ENCODE measurements at places on chromosomes 6 and 20. TPM values are rescaled to one million over a fixed set of nuclear protein-coding genes. Genes with fewer than 3 reads are reported as not detected.

- DNase-seq: no peak
Measured at GRCh38 chr6:12882761-12883290, 166.3 kb downstream of the PHACTR1 start.

TULP1 gene
- not detected for total RNA-seq

- DNase-seq: no peak
Measured at GRCh38 chr20:14915356-14915755, 577.9 kb upstream of the FLRT3 start.

GRCh38 chr20:23641936-23642751, 4.4 kb upstream of the CST3 start:
- no peak for DNase-seq

- DNase-seq: no peak
Measured at GRCh38 chr20:34368547-34368946, 5.5 kb downstream of the ITCH start.

FNDC11 gene
- total RNA-seq: not detected

DDO gene
- 4.7 TPM for total RNA-seq

ADGB gene
- not detected for total RNA-seq

GMNN gene
- total RNA-seq: 7.8 TPM

GRCh38 chr20:3994125-3994524, 21.2 kb downstream of the RNF24 start:
- DNase-seq: no peak

DNA sequence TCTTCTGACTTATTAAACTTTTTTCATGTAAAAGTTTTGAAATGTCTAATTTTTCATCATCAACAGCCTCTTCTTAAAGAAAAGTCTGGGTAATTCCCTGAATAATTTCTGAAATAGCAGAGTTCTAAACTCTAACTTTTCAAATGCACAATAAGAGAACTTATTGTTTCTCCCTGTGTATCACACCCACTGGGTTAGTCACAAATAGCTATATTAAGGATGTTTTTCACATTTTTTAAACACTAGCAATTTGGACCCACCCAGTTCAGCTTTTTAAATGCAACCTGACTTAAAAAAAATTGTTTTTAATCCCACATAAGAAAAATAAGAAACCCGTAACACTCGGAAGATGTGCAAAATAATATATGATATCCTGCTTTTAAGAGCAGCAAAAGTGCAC, 61.4 kb upstream of the UTRN start:
- no peak for DNase-seq

FNDC1 gene
- total RNA-seq: 0.66 TPM

DNA sequence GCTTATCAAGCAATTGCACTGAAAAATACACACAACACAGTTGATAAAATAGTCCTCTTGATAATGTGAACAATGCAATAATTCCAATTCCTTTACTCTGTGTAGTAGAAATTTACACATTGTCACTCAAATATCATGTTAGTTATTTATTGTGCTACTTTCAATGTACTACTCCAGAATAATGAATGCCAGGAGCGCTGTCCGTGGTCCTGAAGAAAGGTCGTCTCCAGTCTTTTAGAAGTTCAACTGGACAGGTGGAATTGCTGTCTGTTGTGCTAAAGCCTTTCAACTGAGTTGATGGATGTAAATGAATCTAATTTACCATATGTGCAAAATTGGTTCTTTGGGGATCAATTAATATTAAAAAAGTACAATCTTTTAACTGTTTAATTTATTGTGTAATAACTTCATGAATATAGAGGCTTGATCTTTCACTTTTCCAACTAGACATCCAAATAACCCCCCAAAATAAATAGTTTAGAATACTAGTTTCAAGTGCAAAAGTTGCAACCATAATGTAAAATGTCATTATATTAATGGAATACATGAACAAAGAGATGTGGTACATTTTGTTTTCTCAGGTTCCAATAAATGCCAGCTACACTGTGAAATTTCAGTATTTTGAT, 3.2 kb downstream of the GRIK2 start:
- peak; percentile 58 for DNase-seq

FAM135A gene
- 12.5 TPM for total RNA-seq

- no peak for DNase-seq
Measured at GRCh38 chr20:1209447-1210387, 6.5 kb downstream of the C20orf202 start.

GRCh38 chr20:848193-848592, 14.7 kb downstream of the FAM110A start:
- no peak for DNase-seq

- no peak for DNase-seq
Measured at GRCh38 chr20:10781526-10781925, 107.7 kb upstream of the JAG1 start.

DNA sequence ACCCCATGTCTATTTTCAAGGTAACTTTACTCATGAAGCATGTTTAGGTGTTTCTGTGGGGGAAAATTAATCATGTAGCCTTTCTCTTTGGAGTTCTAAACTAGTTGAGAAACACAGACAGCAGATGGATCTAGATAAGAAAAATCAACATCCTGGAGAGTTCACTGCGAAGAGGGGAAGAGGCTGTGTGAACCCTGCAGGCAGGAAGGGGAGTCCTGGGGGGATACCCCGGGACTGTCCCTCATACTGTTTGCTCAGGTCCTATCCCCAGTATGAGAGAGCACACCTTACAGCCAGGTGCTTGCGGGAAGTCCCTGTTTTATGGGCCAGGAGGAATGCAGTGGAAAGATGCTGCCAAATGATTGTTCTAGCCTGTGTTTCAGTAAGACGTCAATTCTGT, 32.7 kb downstream of the CHMP4B start:
- DNase-seq: no peak

DNA sequence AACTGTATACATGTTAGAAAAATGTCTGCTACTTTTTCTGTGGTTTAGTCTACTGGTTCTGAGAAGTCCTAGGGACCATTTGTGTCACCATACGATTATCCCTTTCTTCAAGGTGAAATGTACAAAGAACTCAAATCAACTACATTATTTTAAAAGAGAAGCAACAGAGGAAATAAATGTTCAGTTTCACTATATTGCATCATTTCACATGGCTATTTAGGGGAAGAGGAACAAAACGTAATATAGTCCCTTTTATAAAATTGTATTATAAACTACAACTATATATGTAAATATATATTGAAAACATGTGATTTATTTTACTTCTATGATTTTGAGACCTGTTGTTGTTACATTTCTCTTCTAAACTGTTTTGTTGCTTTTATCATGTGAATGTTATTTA, 1308.0 kb downstream of the EPHA7 start:
- no peak for DNase-seq

TNXB gene
- 7.2 TPM for total RNA-seq

- no peak for DNase-seq
Measured at GRCh38 chr6:110185879-110186278, 5.7 kb downstream of the CDC40 start.

- no peak for DNase-seq
Measured at GRCh38 chr20:7174554-7174953, 407.1 kb downstream of the BMP2 start.

LY6G6C gene
- not detected for total RNA-seq

RAB23 gene
- total RNA-seq: 2.5 TPM

DNA sequence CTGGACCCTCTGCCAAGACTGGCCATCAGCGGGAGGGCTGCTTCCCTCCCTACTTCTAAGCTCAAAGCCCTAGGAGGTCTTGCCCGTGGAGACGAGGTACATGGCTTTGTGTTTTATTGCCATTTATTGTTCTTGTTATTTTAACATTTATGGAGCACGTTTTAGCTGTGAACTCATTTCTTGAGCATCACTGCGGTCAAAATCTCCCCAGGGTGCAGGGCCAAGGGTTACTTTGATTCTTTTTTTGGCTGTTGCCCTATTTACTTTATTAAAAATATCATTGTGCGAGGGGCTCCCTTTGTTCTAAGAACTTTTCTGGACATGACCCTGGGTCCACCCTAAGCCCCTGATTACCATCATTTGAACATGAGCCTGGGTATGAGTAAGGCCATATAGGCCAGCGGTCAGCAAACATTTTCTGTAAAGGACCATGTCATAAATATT, 51.6 kb downstream of the EYA2 start:
- DNase-seq: no peak

PTPRT gene
- 0.57 TPM for total RNA-seq

DNA sequence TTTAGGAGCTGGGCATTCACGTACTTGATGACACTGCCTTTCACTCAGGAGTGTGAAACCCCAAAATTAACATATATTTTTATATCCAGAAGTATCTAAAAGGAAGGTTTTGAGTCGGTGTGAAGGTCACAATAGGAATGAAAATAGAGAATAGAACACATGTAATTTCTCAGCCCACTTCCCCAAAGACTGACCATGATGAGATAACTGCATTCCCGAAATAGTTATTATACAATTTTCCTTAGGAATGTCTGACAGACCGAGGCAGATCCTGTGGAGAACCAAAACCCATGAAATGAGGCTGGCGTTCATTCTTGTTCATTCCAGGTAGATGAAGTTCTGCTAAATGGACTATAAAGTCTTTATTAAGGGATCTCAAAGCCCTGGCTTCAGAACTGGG, 10.3 kb downstream of the NSFL1C start:
- no peak for DNase-seq

ELOVL2 gene
- 16.0 TPM for total RNA-seq

TOMM34 gene
- total RNA-seq: 10.1 TPM

- DNase-seq: no peak
Measured at GRCh38 chr6:12064131-12064530, 52.0 kb downstream of the HIVEP1 start.

DACT2 gene
- 0.86 TPM for total RNA-seq

FOXF2 gene
- not detected for total RNA-seq

STMND1 gene
- not detected for total RNA-seq

- DNase-seq: no peak
Measured at GRCh38 chr6:34697904-34698559, 1.5 kb upstream of the ILRUN start.

PLCB4 gene
- total RNA-seq: 0.12 TPM

- no peak for DNase-seq
Measured at GRCh38 chr20:13002251-13002650, 6.5 kb upstream of the SPTLC3 start.

ZHX3 gene
- total RNA-seq: 47.4 TPM

DNA sequence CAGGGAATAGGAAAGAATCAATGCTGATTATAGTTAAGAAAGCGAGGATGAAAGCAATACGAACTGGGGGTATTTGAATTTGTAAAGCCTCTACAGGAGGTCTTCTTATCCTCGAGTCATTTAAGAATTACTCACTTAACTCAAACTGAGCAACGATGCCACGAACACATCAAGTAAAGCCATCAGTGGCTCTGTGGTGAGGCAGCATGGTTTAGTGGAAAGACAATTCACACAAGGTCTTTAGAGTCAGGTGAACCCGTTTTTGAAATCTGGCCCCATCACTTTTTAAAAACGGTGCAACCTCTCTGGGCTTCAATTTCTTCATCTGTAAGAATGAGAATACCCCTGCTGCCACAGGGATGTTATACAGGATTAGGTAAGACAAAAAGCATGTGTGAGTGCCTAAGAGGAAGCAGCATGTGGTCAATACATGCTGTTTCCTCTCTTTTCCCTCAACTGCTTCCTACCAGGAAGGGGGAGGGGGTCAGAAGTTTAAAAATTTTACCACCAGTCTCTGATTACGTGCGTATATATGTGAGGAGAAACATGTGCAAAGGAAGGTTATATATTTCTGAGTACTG, 162.0 kb downstream of the BTBD9 start:
- no peak for DNase-seq

SLC17A1 gene
- 22.8 TPM for total RNA-seq

DNA sequence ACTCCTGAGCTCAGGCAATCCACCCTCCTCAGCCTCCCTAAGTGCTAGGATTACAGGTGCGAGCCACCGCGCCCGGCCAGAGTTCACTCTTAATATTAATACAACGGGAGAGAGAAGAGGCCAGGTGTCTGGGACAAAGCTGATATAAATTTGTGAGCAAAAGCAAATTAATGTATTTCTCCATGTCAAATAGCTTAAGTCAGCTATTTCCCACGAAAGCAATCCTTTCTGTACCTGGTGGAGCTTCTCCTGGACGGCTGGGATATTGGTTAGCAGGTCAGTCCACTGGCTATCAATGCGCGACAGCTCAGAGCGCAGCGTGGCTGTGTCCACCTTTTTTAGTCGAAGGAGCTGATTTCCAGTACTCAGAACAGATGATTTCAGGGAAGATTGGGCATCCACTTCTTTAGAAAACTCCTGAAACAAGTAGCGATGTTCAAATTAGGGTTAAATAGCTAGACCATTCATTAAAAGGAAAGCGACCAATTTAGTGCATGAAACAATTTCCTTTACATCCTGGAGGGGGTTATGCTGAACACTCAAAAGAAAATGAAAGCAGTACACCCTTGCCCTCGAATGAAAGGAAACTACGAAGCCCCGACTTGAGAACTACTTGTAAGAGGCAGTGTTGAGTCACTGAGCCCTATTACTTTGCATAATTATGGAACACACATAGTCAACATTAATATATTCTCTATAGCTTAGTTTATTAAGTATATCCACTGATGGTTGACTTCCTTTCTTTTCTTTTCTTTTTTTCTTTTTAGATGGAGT, 403.4 kb downstream of the SYNE1 start:
- no peak for DNase-seq

DNA sequence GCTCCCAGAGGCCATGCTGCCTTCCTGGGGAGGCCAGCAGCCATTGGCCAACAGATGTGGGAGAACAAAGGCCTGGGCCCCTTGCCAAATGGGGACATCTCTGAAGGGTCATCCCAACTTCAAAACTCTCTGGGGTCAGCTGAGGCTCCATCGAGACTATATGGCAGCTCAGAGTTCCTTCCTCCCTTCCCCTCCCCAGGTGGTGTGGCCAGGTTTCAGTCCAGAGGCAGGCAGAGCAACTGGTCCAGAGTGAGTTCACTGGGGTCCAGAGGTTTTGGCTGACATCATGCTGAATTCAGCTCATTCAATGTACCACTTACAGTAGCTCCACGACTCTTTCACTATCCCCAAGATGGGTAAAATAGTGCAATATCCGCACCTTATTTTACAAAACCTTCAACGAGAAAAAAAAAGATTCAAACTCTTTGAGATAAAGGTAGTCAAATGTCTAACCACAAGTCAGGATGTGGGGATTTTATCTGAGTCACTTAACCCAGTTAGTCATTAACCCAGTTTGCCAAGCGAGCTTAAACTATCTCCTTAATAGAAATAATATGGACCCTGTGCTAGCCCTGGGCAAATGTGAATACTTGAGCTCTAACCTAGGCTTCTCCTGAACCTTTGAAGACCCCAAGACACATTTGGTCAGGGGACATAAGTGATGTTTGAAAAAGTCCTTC, 108.4 kb upstream of the PLEKHG1 start:
- DNase-seq: no peak

PMEPA1 gene
- total RNA-seq: 2.3 TPM

DNA sequence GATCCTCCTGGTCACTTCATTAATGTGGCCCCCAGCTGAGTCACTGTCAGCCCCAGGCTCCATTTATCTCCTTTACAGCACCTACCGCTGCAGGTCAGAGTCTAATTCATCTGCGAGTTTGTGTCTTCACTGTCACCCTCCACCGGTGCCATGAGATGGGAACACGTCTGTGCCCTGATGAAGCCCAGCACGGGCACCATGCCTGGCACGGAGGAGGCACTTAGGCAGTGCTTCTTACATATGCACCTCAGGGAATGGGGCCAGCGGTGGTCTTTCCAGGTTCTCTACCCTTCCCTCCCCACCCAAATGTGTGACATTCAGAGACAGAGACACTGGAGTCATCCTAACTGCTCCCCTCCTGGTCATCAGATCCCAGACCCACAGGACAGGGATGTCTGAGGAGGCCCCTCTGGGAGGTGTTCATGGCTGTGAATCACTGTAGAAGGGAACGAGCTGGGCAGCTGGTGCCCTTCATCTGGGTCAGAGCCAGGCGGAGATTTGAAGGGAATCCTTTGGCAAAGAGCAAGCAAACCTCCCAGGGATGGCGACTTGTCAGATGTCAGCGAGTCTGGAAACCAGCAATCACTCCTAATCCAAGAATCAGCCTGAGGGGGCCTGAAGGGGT, 364.6 kb downstream of the PREX1 start:
- DNase-seq: no peak
